ENCODE measurements at places on chromosomes 2 and 18.

- DNase-seq: no peak
Observed at GRCh38 chr2:12317814-12318426, 398.8 kb upstream of the TRIB2 start.

GRCh38 chr2:13193075-13193474 lies 476.3 kb downstream of the TRIB2 start:
- no peak for DNase-seq

GRCh38 chr2:42261518-42262195 lies 92.5 kb downstream of the EML4 start:
- DNase-seq: no peak

DNA sequence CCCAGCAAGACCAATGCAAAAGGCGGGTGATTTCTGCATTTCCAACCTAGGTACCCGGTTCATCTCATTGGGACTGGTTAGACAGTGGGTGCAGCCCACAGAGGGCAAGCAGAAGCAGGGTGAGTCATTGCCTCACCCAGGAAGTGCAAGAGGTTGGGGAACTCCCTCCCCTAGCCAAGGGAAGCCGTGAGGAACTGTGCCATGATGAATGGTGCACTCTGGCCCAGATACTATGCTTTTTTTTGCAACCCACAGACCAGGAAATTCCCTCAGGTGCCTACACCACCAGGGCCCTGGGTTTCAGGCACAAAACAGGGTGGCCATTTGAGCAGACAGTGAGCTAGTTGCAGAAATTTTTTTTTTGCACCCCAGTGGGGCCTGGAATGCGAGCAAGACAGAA lies 662.6 kb upstream of the ACVR2A start:
- DNase-seq: peak; percentile 68

GRCh38 chr2:154306266-154306970 lies 392.1 kb upstream of the KCNJ3 start:
- DNase-seq: no peak

- no peak for DNase-seq
Observed at GRCh38 chr2:101140978-101141655, 10.1 kb downstream of the TBC1D8 start.

DNA sequence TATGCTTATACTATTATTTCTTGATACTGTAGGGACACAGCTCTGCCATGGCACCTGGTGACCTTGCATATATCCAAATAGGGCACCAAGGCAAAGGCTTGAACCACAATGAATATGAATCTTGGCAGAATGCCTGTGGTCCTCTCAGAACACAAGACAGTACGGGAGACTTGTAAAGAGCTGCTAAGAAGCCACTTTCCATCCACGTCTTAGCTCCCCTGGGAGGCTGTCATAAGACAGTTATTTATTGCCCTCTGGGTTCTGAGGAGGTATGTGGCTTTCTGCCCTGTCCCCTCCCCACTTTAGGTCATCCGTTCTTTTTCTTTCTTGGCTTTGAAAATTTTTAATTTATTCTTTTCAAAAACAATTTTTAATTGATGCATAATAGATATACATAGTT lies 29.8 kb upstream of the MRPL33 start:
- DNase-seq: no peak

GRCh38 chr2:47422560-47422959 lies 19.6 kb downstream of the MSH2 start:
- DNase-seq: no peak

GRCh38 chr2:122266636-122267035 lies 511.2 kb downstream of the TSN start:
- DNase-seq: no peak

- no peak for DNase-seq
Observed at GRCh38 chr2:151649966-151650365, 84.3 kb downstream of the NEB start.

DNA sequence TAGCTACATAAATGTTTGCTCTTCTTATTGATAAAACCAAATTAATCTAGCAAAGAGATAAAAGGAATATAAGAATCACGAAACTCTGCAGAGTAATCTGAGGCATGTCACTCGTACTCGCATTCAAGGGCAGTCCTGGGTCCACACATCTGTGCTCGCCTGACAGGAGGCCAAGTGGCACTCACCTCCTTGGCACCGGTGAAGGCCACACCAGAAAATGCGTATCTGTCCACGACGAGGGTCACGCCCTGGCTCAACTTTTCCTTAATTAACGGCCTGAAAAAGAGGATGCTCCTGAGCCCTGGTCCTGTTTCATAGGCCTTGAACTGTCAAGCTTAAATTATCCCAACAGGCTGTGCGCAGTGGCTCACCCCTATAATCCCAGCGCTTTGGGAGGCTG lies 6.6 kb downstream of the DTYMK start:
- DNase-seq: no peak

DNA sequence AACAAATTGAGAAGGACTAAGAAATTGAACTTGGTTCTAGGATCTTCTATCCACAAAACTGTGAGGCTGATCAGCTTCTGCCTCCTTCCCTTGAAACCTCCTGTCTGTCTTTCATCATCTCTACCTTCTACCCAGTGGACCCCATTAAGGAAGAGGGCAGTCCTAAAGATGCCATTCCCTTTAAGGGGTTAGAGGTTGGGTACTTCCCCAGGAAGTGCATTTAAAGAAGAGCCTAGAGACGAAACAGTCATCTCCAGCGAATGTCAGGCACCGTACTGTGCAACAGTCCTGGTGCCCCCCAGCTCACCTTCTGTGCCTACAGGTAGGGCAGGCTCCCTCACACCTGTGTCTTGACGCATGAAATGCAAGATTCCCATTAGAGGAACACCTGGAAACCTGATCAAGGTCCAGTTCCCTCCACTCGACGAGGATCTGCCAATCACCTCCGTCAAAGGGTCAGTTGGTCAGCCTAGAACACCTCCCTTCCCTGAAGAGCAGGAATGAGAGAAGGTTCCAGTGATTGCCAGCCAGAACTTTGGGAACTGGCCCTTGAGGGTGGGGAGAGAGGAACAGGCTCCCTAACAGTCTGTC lies 20.9 kb downstream of the LOXHD1 start:
- no peak for DNase-seq

DNA sequence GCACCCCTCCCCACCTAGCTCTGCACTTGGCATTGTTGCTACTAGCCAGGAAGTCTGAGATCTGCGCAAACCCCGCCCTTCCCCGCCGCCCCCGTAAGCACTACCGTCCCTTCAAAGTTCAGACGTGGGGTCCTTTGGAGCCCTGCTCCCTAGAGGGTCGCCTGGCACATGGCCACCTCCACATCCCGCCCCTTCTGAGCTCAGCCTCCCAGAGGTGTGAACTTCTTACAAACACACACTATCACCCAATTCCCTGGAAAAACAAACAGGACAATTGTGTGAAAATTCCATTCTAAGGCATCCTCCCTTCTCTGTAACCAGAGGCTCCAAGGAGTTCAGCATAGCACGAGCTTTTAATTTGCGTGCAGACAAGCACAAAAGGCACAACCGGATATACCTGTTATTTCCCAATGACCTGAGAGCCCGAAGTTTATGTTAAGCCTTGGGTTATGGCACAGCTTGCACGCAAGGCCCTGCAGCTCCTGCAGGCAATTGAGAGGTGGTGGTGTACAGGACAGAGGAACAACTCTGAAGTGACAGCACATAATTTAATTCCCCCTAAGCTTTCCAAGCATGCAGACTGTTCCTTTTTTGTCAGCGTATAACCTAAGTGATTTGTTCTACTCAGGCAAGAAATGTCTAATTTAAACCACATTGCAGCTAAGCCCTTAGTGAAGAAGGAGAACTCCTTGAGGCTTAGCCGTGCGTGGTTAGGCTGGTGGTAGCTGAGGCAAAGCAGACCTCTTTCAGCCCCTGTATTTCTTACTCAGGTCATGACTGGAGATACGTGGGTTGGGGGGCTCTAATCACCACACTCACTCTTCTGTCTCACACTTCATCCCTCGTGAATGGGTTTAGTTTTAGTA lies 20.3 kb upstream of the CYP1B1 start:
- peak; percentile 77 for DNase-seq

DNA sequence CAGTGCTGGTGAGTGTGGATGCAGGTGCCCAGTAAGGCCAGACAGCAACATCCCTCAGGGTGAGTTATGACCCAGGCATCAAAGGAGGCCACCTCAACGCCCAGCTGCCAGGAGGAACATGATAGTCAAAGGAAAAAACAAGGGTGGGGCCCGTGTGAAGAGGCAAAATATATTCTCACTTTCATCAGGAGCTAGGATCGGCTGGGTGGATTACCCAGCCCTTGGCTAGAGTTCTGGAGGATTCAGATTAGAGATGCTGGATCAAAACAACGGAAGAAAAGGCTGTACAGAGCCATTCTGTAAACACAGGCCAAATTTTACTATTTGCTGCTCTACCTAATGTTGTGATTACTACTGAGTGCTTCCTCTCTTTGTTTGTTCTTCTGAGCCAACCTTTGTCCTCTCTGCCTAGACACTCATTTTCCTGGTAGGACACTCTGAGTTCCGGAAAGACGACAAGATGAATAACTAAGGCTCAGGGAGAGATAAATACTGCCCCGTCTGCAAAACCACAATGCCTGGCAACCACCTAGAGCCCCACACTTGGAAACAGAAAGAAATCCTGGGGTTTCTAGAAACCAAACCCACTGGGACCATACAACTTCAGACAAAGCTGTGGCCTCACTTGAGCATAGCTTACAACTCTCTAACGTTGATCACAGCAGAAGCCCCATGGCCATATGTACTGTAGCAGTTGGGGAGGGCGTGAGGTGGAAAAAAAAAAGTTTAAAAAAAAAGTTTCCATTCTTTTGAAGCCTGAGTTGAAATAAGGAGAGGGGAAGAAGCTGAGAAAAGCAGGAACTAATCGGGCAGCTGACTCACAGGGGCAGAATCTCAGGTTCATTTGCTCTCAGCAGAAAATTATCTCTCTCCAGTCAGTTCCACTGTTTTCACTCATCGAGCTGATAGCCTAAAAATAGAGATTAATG lies 17.8 kb upstream of the PMAIP1 start:
- peak; percentile 86 for DNase-seq

DNA sequence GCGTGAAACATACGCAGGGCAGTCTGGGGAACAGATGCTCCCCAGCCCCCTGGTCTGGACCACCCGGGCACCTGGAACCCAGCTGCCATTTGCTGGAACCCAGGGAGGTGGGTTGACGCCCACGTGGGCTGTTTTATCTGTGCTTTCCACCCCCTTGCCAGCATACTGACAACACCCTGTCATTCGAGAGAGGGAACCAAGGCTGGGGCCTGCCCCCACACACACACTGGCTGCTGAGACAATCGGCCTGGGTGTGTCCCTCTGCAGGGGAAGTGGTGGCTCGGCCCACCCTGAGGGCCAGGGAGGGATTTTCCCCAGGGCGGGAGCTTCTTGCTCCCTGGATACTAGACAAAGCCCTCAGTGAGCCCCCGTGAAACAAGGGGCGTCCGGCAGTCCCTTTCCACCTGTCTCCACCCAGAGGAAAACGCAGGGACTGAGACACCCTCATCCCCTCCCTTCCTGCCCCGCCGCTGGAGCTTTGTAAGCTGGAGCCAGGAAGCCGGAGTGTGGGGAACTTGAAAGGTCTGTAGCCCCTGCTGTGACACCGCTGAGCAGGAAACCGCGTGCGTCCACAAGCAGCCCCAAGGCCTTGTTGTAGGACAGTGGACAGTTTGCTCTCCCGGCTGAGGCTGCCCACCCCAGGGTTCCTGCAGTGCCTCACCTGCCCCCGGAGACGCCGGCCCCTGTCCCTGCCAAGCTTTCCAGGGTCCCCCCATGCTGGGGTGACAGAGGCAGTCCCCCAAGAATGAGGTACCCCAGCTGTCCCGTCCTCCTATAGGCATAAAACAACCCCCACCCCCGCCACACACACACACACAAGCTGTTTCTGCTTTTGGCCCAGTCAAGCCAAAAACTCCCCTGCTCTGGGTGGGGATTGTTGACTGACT lies 14.1 kb upstream of the KLF11 start:
- no peak for DNase-seq

DNA sequence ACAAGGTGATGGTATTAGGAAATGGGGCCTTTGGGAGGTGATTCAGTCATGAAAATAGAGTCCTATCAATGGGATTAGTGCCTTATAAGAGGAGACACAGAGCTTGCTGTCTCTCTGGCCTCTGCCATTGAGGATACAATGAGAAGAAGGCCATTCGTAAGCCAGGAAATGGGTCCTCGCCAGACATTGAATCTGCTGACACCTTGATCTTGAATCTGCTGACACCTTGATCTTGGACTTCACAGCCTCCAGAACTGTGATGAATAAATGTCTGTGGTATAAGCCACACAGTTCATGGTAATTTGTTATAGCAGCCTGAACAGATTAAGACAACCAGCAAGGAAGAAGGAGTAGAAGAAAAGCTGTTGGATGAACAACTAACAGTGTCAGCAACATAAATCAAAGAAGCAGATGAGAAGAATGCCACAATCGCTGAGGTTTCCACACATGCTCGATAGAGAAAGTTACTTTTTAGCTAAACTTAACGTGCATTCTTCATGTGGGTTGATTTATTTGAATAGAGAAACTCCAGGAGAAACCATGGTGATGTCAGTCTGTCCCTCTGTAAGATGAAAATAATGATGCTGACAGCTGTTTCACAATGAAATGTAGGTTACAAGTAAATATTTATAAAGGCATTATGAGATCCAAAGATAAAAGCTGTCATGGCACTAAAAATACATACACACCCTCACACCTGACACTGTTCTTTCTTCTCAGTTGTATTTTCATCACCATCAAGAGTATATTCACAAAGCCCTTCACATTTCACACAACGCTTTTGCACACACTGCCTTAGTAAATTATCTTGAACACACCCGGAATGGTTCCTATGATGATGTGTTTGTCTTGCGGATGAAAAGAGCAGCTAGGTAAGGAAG lies 153.7 kb upstream of the NCK2 start:
- DNase-seq: no peak

DNA sequence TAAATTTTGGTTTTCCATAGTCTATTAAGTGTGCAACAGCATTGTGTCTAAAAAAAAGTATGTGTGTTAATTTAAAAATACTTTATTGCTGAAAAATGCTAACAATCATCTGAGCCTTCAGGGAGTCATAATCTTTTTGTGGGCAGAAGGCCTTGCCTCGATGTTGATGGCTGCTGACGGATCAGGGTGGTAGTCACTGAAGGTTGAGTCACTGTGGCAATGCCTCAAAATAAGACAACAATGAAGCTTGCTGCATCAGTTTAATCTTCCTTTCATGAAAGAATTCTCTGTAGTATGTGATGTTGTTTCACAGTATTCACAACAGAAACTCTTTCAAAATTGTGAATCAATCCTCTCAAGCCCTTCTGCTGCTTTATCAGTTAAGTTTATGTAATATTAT lies 31.3 kb downstream of the HDHD2 start:
- DNase-seq: no peak

- DNase-seq: peak; percentile 57
Observed at GRCh38 chr2:208545403-208546042, 138.9 kb downstream of the PTH2R start.

- no peak for DNase-seq
Observed at GRCh38 chr18:46419391-46420141, 237.5 kb downstream of the LOXHD1 start.

DNA sequence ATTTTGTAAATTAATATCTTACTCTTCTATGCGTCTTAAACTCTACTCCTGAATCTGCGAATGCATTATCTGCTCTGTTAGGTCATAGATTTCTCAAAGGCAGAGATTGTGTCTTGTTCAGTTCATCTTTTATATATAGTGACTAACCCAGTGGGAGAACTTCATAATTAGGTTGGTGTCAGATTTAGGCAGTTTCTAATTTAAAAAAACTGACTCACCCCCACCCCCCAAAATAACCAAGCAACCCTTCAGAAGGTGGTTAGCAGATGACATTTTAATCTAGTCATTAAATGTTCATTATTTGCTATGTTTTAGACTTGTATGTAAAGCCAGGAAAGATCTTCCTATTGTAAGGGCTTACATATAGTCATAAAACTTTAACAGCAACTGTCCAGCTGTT lies 10.4 kb downstream of the SERPINB12 start:
- no peak for DNase-seq

Data from small intestine (tissue), 16 donors.